Fibroblast of skin of left quadriceps (primary cell): ENCODE measurements at places on chromosomes 3 and 15.

DNA sequence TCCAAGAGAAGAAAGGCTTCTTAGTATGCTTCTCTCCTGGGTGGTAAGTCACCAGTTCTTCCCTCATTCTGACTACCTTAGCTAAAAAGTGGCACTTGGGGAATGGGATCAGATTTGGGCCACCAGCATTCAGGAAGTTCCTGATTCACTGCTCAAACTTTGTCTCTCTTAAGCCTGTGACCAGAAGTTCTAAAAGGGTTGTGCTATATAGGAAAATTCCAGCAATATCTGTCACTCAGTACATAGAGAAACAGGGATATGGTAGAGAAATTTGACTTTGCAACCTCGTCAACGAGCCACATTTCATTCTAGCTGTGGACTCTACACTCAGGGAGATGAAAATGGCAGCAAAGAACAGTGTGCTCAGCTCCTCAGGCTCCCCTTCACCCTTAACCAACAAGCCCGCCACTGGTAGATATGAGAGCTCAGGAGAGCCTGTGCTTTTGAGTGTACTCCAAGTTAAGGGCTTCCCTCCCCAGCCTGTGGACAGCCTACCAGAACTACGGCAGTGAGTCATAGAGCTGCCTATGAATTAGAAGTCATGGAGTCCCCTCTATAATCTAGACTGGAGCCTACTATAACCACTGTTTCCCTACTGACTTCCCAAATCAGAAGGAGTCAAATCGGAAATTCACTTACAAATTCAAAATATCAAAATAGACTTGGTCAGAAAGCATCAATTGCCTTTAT lies 52.6 kb upstream of the MYO5C start:
- no peak for DNase-seq

DNA sequence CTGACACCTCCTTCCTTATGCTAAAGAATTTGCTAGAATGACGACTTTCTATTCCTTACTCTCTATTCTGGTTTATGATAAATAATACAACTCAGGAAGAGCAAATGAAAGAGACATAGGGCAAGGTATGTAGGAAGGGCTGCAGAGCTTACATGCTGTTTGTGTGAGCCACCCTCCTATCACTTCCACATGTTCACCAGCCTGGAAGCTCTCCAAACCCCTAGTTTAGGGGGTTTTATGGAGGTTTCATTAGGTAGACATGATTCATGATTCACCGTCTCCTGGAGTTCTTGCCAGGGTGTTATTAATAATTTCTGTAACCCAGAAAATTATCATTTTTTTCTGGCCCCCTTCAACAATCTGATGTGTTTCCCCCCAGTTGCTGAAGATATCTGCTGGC lies 172.1 kb upstream of the COL8A1 start:
- DNase-seq, result peak; percentile 26

DNA sequence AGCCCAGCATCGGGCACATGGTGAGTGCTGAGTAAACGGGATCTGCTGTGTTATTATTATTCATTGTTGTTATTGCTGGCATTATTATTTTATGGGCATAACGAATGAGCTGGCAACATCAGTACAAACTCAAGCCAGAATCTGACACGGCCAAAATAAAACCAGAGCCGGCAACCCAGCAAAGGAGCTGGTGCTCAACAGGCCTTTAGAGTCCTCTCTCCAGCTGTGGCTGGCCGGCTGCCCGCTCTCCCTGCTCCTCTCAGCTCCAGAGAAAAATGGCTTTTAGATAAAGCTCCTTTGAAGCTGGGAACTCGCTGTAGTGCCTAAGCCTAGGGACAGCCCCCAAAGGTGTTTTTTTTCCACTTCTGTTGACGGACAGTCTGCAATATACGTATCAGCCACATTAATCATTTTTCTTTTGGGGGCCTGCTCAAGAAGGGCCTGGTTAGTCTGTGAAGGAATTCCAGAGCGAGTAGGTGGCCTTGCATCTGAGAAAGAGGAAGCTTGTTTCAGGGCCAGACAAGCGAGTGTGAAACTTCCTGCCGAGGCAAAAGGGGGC lies 193.9 kb upstream of the UBE2E1 start:
- peak; percentile 32 for DNase-seq

GRCh38 chr3:56620371-56620770 lies 62.7 kb downstream of the TASOR start:
- DNase-seq, result no peak

DNA sequence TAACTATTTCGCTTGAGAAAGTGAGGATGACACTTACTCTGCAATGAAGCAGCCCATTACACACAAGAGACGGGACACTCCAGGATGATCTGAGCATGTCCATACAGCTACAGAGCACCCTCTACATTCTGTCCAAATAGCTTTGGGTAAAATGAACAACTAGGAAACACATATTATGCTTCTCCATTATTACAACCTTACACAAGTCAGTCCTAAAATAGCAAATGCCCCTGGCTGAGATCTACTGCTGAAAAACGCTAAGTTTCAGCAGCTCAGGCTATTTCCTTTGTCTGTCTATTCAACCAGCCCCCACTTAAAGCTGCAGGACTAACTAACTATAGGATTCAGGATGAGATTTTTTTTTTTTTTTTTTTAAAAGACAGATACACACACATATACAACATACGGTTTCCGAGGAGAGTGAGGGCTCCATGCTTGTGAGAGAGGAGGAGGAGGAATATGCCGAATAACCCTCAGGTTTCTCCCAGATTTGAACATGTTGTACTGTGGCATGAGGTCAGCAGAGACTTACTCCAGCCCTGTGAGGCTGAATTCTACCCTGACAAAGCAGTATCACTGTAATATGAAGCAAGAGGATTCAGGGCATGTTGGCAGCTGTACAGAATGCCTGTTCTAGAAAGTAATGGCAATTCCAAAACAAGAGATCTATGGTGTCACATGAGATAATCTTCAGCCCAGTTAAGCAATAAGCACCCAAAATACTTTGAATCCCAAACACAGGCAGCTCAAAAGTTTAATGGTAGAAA lies 117.3 kb upstream of the PLXND1 start:
- DNase-seq, result peak; percentile 40

- DNase-seq, result peak; percentile 15
Measured at GRCh38 chr3:166123576-166123975, 286.4 kb upstream of the BCHE start.

DNA sequence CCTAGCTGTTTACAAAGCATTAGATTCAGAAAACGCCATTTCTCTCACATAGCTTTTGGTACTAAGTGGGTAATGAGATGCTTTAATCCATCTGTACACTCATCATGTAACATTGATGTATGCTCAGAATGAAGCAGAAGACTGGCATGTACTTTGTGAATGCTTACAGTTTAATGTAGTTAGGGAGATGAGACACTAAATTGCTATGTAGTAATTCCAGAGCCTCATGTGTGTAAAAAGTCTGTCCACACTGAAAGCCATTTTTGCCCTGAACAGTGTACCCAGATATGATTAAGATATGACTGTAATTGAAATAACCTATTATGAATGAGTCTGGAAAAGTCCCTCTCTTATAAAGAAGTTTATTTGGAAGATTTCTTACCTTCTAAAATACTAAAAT lies 66.5 kb downstream of the ARMC8 start:
- DNase-seq, result no peak

DNA sequence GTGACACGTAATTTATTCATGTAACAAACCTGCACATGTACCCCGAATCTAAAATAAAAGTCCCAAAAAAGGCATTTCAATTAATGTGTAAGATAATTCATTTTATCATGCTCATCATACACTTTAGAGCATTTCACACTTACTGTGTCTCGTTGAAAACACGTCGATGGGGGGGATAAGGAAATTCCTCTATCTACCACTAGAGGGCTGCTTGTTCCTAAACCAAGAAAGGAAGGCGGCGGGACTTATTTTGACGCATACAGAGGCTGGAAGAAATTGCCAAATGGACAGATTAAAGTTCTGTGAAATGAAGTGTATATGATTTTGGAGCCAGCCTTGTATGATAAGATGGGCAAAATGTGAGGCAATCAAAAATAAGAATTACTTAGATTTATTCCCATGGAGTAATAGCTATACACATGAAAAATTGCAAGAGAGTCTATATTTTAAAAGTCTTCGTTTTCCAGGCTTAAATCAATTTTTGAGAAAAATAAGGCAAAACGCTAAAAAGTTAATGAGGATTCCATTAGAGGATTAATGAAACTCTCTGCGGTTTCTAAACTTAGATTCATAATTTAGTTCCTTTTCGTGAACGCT lies 346.8 kb downstream of the CNTN3 start:
- peak; percentile 21 for DNase-seq

DNA sequence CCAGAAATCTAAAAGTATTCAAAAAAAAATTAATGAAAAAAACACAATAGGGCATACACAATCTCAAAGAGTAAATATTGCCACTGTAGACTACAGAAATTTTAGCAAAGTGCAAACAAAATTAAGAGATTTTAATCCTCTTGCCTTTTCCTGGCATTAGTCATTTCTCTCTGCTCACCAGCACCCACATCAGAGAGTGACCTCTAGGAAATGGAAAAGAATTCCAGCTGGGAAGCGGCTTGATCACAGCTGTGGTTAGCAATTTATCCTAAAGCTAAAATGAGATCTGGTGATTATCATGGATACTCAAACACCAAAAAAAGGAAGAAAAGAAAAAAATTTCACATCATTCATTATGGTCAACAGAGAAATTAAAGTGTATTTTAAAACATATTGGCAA lies 7.5 kb downstream of the CSNK1G1 start:
- no peak for DNase-seq

- no peak for DNase-seq
Measured at GRCh38 chr3:194323785-194324735, 27.1 kb downstream of the CPN2 start.

GRCh38 chr15:100623301-100623700 lies 20.9 kb downstream of the ASB7 start:
- no peak for DNase-seq

GRCh38 chr15:78175330-78175729 lies 26.2 kb downstream of the IDH3A start:
- DNase-seq, result no peak

DNA sequence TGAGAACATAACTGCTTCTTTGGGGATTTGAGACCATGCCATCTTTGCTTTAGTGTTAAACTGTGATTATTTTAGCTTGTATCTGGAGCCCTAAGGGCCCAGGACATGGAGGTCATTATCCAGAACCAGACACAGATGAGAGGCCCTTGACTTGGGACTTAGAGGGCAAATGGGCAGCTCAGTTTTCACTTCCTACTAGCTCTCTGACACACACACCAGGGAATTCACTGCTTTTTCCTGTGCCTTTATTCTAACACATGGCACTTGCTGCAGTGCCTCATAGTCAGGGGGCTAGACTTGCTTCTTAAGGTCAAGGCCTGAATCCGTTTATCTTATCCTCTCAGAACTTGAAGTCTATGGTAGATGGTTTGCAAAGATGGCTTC lies 33.3 kb downstream of the AMOTL2 start:
- no peak for DNase-seq

DNA sequence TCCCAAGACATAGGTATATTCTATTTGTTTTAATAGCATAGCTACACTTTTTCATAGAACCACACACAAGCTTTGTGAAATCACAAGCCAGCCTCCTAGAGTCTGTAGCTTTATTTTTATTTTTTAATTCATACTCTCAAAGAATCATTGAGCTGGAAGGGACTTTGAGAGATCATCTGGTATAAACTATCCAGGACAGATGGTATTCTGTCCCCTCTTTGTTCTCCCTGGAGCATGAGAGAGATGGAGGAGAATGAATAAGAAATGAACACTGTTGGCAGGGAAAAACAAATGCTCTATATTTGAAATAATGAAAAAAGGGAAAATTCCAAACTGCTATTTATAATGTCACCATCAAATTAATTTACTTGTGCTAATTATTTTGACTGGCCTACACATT lies 338.7 kb upstream of the IL12A start:
- DNase-seq, result no peak

GRCh38 chr3:195094191-195094921 lies 176.6 kb downstream of the XXYLT1 start:
- DNase-seq, result no peak

GRCh38 chr3:99965077-99965476 lies 147.4 kb downstream of the CMSS1 start:
- no peak for DNase-seq

DNA sequence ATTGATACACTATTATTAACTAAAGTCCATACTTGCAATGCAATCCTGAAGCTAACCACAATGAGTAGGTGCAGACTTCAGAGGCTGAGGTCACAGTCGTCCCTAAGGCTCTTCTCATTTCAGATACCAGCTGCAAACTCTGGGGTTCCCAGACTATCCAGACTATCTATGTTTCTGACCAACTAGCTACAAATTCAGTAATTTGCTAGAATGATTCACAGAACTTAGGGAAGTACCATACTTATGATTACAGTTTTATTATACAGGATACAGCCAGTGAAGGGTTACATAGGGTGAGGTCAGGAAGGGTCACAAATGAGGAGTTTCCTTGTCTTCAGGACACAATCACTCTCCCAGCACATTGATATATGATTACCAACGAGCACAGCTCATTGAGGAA lies 36.5 kb downstream of the PPM1L start:
- DNase-seq, result no peak

- no peak for DNase-seq
Measured at GRCh38 chr3:42804831-42805132, 492 bp upstream of the HIGD1A start.
